CD8-positive, alpha-beta memory T cell (primary cell): ENCODE measurements at places on chromosomes 7 and 10. TPM values are rescaled to one million over a fixed set of nuclear protein-coding genes. Genes with fewer than 3 reads are reported as not detected.

KIAA1549 gene
- total RNA-seq, result 1.1 TPM

DNA sequence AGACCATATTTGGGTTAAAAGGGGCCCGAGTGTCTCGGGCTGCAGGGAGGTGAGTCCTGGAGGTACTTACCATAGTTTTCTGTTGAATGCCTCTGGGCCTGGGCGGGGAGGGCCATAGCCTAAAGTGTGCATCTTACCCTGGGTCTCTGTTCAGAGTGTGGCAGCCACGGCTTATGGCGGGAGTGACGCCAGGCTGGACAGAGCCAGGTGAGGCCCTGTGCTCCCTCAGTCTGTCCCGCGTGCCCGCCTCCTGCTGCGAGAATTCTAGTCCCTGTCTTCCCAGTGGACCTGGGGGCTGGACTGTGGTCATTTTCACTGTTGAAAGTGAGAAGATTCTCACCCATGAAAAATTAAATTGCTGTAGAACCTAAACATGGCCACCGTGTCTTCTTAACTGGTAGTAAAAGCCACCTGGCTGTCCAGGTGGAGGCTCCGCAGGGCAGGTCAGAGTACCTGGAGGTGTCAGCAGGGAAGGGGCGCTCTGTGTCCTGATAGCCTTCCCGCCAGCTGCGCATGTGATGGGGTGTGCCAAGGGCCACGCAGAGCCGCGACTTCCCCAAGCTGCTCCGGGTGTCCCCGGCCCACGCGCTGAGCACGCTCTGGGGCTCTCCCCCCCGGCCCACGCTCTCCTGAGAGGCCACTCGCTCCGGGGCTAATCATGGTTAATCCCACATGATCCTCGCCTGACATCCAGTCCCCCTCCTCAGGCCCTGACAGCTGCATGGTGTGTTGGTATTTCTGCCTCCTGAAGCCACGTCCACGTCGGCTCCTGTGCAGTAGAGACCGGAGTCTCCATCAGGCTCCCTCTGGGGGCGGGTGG is 20.3 kb downstream of the INPP5A start:
- no peak for DNase-seq

KIFBP gene
- 19.3 TPM for total RNA-seq

GRCh38 chr7:33044401-33044718 is 18.2 kb downstream of the NT5C3A start:
- no peak for DNase-seq

DNA sequence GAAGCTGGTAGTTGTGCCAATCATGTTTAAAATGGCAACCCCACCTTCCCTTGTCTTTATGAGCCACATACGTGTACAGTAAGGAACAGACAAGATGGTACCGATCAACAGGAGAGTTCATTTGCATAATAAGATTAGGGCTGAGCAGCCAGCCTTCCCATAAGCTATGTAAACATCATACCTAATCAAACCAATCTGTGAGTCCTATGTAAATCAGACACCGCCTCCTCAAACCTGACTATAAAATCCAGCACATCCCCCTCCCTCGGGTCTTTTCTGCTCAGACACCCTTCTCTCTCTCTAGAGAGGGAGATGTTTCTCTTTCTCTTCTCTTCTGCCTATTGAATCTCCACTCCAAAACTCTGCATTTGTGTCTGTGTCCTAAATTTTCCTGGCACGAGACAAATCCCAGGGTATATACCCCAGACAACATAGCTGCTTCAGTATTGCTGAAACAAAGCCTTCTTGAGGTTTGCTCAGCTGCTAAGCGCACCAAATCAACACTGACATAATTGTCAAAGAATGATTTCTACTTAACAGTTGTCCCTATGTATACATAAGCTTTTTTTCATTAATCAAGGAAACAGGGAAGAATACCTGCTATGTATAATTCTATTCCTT is 279.2 kb downstream of the THSD7A start:
- DNase-seq, result no peak

OR2A42 gene
- not detected for total RNA-seq

DNA sequence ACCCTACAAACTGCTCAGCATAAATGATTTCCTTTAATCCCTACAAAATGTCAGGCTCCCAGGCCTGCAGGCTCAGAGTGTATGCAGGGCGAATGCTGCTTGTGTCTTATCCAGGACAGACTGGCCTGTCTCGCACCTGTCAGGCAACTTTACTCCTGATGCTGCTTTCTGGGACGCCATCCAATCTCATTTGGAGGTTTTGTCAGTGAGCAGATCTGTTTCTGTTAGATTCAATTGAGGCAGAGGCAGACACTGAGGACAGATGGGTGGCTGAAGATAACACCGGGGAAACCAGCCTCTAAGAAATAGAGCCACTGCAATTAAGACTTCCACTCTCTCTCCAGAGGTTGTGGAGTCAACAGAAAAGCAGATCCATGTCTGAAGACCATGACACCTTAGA is 115.6 kb downstream of the DPP6 start:
- no peak for DNase-seq

LRRD1 gene
- total RNA-seq, result not detected

GRCh38 chr10:108090476-108091215 is 926.1 kb upstream of the SORCS1 start:
- DNase-seq, result no peak

ZNF273 gene
- 6.8 TPM for total RNA-seq

DNA sequence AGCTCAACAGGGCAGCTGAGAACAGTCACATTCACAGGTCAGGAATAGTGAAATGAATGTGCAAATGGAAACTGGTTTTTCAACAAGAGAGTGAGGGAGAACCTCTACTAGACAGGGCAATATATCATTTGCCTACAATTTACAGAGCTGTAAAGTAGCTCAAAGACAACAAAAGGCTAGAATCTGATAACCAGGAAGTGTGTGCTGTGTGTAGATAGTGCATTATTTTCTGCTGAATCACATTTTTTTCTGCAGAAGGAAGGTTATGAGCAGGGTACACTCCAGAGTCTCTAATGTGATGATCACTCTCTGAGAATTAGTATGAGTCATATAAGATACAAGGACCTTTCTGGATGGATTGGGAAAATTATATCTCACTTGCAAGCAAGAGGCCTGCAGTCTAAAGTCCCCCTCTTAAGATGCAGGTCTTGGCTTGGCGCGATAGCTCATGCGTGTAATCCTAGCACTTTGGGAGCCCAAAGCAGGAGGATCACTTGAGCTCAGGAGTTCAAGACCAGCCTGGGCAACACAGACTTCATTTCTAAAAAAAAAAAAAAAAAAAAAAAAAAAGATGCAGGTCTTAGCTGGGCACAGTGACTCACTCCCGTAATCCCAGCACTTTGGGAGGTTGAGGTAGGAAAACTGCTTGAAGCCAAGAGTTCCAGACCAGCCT is 59.9 kb upstream of the COBL start:
- no peak for DNase-seq

DNA sequence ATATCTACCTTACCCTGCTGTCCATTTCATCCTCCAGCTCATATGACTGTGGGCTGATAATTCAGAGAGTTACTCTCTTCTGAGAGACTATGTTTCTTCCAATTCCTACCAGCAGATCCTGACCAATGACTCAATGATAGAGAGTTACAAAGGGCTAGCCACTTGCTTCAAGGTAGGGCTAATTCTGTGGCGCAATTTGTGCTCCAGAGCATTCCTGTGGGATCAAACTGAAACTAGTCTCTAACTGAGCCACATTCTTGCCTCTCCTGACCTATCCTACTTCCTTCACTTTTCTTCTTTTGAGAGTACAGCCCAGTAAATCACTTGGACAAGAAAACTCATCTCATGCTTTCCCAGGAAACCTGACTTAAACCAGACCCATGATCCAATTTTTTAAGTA is 17.9 kb upstream of the ASZ1 start:
- no peak for DNase-seq

GRCh38 chr10:24897326-24897926 is 55.0 kb downstream of the PRTFDC1 start:
- no peak for DNase-seq
